Putamen (tissue), 1 donor: ENCODE measurements at places on chromosomes 5 and 9.

GRCh38 chr9:127210851-127211730 lies 53.5 kb upstream of the GARNL3 start:
- DNase-seq, result no peak

- no peak for DNase-seq
Observed at GRCh38 chr9:137387114-137387890, 35.7 kb downstream of the EXD3 start.

- no peak for DNase-seq
Observed at GRCh38 chr5:159605585-159605984, 275.3 kb upstream of the IL12B start.

DNA sequence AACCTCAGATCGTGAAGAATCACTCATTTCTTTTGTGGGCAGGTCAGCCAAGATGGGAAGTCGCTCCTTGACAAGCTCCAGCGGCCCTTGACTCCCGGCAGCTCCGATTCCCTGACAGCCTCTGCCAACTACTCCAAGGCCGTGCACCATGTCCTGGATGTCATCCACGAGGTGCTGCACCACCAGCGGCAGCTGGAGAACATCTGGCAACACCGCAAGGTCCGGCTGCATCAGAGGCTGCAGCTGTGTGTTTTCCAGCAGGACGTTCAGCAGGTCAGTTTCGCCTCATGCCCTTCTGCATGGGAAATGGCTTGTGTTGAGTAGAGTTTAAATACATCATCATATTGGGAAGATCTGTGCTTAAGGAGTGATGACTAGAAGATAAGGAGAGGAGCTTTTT lies 173.3 kb downstream of the TRIO start:
- no peak for DNase-seq

DNA sequence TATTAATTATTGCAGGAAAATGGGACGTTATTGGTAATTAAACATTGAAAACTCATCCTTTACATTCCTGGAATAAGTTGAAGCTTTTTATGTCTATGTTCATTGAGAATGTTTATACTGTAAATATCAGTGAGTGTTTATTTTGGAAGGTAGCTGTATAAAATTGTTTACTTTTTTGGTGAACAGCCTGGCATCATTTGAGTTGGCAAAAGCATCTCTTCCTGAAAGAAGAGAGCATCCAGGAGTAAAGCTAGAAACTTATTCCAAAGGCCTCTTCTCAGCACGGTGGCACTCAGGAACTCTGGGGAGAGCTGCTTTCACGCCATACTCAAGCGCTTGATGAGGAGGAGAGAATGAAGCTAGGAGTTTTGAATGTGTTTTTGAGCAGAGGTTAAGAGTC lies 79.9 kb downstream of the GAPVD1 start:
- no peak for DNase-seq

DNA sequence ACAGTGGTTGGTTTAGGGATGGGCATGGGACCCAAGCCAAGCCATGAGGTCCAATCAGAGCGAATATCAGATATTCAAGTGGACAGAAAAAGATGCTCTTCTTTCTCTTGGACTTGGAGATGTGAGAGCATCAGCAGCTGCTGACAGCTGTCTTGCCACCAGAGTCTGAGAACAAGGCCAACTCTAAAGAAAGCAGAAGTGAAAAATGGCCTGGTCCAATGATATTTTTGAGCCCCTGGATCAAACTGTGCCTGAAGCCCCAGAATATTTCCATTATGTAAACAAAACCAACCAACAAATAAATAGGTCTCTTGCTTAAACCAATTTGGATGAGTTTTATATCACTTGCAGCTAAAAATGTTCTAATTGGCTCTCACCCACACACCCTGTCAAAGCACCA lies 30.7 kb upstream of the JADE2 start:
- DNase-seq, result no peak

DNA sequence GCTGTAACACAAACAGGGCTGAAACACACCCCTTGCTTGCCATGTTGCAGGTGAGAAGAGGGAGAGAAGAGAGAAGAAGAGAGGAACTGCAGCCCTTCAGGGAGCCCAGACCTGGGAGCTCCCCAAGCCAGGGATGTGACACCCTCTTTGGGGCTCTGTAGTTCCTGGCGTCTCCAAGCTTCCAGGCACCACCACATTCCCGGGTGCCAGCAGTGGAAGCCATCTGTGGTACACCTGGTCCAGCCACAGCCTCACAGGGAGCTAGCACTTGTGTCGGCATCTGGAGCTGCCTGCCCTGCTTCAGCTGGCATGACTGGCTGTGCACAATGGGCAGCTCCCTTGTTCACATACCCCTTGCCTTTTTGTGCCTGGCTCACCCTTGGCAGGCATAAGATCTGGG lies 182.1 kb downstream of the DEPDC1B start:
- no peak for DNase-seq

DNA sequence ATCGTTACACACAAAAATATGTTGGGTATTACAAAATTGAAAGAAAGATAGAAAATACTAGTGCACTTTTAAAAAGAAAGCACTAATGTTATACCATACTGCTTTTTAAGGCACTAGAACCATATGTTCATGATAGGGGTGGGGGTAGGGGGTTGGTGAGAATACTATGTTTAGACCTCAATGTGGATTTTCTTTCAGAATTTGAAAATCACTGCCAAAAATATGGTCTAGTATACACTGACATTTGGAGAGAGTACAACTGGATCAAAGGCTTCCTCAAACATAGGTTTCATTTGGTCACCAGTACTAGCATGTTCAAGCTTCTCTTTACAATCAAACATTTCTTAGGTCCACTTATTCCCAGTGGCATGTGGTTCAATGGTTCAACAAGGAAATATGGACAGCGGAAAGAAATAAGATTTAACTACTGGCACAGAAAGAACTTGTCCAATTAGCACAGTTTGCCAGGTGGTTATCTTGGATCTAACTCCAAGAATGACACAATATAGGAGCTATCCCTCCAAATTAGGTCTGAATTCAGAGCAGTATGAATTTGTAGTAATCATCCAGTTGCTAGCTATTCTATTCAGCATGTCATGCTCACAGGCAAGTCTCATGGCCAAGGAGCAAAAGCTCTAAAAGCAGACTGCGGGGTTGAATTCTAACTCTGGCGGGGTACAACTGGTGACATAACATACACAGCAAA lies 139.3 kb downstream of the SLC24A2 start:
- DNase-seq, result no peak

DNA sequence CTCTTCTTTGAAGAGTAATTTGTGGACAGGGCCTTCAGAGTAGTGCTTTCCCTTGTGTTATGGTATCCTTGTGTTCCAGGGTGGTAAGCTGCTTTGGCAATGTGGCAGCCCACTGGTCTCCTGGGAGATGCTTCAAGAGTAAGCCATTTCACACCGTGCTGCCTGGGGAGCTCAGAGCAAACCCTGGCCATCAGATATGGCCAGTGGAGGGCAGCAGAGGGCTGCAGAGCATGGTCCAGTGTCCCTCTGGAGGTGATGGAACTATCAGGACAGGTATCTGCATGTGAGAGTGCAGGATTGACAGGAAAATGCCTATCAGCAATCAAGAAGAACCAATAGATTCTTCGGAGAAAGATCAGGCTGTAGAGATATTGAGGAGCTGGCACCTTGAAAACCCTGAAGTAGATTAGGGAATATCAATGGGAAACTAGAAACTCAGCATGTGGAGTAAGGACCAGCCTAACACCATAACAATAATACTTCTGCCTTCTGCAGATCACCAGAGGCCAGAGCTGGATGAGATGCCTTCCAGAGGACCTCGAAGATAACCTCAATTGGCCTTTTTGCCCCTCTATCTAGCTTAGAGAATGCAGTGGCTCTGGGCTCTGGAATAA lies 90.8 kb downstream of the PLPPR1 start:
- DNase-seq, result peak; percentile 65

- DNase-seq, result peak; percentile 15
Observed at GRCh38 chr9:26756881-26757280, 135.7 kb downstream of the CAAP1 start.

DNA sequence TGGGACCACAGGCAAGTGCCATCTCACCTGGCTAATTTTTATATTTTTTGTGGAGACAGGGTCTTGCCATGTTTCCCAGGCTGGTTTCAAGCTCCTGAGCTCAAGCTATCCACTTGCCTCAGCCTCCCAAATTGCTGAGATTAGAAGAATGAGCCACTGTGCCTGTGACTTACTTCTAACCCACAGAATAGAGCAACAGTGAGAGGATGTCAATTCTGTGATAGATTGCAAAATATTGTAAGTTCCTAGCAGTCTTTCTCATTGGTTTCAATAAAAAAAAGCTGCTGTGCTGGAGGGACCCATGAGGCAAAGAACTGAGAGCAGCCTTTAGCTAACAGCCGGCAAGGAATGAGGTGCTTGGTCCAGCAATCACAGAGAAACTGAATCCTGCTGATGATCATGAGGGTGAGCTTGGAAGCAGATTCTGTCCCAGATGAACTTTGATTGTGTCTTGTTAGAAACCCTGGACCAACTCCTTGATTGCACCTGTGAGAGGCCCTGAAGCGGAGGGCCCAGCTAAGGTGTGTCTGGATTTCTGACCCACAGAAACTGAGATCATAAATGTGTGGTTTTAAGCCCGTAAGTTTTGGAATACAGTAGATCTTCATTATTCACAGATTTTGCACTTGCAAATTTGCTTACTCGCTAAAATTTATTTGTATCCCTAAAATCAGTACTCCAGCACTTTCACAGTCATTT lies 149.7 kb downstream of the GCNT1 start:
- DNase-seq, result no peak

- DNase-seq, result no peak
Observed at GRCh38 chr5:158698023-158698639, 401.6 kb downstream of the EBF1 start.

DNA sequence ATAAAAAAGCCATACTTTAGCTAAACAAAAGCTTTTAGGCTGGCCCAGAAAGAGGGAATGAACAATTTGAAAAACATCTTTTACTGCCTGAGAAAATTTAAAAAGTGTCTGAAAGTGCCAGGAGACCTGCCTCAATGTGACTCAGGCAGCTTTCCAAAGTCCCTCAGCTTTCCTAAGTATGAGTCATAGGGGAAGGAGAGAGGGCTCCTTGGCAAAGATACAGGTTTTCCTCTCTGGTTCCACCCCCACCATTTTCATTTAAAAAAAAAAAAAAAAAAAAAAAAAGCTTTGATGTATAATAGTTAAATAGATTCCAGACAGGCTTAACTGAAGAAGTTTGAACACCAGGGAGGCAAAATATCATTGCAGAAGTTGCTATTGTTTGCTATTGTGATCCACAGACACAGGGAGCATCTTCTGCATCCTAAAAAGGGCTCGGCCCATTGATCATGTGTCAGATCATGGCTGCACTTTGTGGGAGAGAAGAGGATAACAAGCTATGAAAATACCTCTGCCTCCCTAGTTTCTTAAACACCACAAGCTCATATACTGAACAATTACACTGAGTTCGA lies 71.5 kb downstream of the MRPS27 start:
- DNase-seq, result peak; percentile 80

GRCh38 chr5:39624890-39625289 lies 200.1 kb upstream of the DAB2 start:
- no peak for DNase-seq

- no peak for DNase-seq
Observed at GRCh38 chr9:110140276-110140675, 67.7 kb downstream of the C9orf152 start.

DNA sequence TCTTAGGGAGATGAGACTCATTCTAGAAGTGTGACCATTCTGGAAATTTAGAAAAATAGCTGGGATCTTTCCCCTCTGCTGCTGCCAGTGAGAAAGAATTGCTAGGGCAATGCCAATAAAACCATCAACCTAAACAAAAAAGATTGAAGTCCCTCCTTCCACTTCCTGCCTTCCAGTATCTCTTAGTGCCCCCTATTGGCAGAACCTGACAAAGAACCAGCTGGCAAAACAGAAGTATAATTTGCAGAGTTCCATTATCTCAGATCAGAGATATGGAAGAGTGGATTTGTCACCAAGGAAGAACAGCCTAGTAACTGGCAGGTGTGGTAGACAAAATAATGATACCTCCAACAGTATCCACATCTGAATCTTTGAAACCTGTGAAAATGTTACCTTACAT lies 13.8 kb upstream of the PLCXD3 start:
- DNase-seq, result no peak

- DNase-seq, result no peak
Observed at GRCh38 chr5:59361454-59361853, 532.1 kb downstream of the PDE4D start.

DNA sequence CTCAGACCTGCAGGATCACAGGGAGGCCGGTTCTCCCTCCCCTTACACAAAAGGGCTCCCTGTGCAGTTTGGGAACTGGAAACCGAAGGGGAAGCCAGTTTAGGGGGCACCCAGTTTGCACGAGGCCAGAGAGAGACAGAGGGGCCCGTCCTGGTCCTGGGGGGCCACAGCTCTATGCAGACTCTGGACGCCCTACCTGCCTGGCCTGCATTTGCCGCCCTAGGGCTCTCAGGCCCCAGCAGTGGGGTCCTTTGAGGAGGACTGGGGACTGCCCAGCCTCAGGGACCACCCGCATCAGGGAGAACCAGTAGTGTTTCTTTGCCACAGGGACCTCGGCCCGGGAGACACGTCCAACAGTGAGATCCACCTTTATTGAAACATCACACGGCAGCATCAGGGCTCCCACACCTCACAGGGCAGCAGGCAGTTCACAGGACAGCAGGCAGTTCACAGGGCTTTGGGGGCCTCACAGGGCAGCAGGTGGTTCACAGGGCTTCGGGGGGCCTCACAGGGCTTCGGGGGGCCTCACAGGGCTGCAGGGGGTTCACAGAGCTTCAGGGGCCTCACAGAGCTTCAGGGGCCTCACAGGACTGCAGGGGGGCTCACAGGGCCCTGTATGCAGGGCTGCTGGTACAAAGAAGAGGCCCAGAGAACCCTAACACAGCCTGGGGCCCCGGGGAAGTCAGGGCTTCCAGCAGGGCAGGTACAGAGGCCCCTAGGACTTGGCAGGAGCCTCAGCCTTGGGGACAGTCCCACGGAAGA lies 648 bp upstream of the NSMF start:
- DNase-seq, result no peak

GRCh38 chr5:41290810-41291209 lies 77.5 kb upstream of the C6 start:
- no peak for DNase-seq

- no peak for DNase-seq
Observed at GRCh38 chr5:67089200-67089725, 107.3 kb downstream of the CD180 start.
